ENCODE measurements at places on chromosomes 13 and 19.

DNA sequence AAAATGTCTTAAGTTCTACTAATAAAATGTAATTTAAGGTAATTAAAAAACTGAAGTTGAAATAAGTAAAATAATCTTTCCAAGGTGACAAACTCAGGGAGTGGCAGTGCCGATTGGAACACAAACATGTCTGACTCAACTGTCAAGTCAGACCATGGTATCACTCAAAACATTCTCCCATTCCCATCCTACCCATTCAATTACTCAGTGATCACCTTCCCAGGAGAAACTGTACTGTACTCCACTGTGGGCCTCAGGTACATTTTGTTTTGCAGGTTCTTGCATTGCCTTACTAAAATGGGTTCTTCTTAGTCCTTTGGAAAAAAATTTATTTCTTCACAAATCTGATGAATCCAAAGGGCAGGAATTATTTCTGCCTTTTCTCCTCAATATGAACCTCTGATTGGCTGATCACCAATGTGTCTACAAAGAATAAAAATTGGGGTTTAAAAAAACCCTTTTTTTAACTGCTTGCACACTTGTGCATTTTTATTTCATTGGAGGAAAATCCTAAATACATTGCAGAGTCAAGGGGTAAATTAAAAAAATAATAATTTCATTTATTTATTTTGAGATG is 96.8 kb downstream of the ZNF429 start:
- DNase-seq, result no peak

DNA sequence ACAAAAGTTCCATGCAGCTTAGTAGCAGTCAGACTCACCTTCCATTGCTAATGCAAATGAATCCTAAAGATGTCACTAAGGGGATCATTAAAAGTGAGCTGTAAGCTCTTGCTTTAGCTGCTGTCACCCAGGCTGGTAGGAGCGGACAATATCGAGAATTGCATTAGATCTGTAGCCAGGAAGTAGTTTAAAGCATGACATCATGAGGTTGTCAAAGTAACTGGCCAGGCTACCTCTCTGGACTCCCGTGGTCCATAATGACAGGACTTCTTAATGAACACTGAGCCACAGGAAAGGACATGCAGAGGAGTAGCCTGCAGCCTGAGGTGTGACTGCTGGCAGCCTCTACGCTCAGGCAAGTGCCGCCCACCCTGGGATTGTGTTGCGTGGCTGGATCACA is 522.3 kb upstream of the NBEA start:
- DNase-seq, result no peak

GRCh38 chr19:3987619-3988371 is 2.5 kb upstream of the EEF2 start:
- peak; percentile 83 for DNase-seq

- no peak for DNase-seq
These were observed 55.2 kb upstream of the UQCRFS1 start for GRCh38 chr19:29268103-29268502.

DNA sequence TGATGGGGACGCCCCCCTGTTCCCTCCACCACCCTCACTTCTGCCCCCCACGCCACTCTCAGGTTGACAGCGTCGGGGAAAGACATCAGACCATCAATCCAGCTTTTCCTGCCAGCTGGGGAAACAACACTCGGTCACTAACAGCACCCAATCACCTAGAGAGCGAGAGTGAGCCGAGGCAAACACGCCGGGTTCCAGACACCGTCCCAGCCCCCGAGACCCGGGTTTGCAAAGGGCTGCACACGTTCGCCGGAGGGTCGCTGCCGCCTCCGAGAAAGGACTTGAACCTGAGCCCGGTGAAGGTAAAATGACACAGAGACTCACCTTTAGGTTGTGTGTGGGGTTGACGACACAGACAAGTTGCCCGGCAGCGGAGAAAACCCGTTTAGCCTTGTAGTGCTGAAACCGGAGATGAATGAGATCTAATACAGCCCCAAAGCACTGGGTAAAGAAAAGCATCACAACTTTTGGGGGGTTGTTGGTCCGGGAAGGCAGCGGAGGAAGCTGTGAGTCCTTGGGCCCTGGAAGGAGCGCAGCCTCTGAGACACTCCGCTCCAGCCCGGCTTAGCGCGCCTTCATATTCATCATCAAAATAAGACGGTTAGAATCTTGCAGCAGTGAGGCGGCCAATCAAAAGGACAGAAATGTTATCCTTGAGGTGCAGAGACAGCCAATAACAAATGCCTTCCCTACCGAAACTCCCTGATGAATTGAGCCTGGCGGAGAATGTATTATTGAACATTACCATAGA is at the start of gene SIAH3:
SIAH3 (minus strand) TSS at position 583 of the 751 bp plus-strand sequence; CDS start at position 459, 124 bp downstream.
- no peak for DNase-seq

DNA sequence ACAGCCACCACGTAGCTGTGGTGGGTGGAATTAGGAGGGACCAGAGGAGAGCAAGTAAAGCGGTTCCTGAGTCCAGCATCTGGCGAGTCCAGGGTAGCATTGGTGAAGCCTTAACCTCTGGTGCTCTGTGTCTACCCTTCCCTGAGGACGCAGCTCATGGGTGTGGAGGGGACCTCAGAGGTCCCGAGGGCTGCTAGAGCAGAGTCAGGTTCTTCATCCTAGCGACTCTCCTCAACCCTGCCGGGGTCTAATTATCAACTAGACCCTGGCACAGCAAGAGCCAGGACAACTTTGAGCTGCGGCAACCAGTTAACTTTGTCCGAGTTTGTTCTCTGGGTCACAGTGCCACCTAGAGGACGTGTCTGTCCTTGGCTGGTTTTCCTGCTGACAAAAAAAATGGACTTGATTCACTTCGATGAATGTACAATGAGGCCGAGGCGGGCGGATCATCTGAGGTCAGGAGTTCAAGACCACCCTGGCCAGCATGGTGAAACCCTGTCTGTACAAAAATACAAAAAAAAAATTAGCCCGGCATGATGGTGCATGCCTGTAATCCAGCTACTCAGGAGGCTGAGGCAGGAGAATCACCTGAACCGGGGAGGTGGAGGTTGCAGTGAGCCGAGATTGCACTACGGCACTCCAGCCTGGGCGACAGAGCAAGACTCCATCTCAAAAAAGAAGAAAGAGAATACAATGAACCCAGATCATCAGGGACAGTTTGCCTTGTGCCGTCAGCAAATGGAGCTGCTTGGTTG is 25.0 kb downstream of the TSSK6 start:
- peak; percentile 85 for DNase-seq

- no peak for DNase-seq
These were observed 19.8 kb downstream of the STK24 start for GRCh38 chr13:98556968-98557631.

GRCh38 chr19:8017808-8018207 is 12.4 kb upstream of the ELAVL1 start:
- DNase-seq, result peak; percentile 48

- no peak for DNase-seq
These were observed 4.6 kb downstream of the ZNF444 start for GRCh38 chr19:56145698-56146097.

GRCh38 chr13:110910013-110910890 is 4.6 kb downstream of the ANKRD10 start:
- DNase-seq, result no peak

DNA sequence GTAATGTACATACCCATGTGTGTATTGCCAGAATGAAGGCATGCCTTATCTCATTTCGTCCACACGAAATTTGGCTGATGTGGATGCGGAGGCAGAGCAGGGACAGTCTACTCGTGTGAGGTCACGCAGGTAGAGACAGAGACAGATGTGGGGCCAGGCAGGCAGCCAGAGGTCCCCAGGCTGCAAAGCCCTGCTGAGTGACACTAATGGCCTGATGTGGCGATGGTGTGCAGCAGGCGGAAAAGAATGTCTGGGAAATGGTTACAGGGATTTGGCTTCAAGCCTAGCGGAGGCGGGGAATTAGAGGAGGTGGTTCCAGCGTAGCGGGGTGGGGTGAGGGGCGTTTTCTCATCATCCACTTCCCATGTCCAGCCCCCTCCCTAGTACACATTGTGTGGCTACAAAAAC is 4.2 kb upstream of the IZUMO2 start:
- peak; percentile 28 for DNase-seq

GRCh38 chr19:35100588-35101533 is 14.8 kb upstream of the FXYD3 start:
- no peak for DNase-seq

GRCh38 chr19:1373534-1374249 is 10.0 kb upstream of the NDUFS7 start:
- no peak for DNase-seq

DNA sequence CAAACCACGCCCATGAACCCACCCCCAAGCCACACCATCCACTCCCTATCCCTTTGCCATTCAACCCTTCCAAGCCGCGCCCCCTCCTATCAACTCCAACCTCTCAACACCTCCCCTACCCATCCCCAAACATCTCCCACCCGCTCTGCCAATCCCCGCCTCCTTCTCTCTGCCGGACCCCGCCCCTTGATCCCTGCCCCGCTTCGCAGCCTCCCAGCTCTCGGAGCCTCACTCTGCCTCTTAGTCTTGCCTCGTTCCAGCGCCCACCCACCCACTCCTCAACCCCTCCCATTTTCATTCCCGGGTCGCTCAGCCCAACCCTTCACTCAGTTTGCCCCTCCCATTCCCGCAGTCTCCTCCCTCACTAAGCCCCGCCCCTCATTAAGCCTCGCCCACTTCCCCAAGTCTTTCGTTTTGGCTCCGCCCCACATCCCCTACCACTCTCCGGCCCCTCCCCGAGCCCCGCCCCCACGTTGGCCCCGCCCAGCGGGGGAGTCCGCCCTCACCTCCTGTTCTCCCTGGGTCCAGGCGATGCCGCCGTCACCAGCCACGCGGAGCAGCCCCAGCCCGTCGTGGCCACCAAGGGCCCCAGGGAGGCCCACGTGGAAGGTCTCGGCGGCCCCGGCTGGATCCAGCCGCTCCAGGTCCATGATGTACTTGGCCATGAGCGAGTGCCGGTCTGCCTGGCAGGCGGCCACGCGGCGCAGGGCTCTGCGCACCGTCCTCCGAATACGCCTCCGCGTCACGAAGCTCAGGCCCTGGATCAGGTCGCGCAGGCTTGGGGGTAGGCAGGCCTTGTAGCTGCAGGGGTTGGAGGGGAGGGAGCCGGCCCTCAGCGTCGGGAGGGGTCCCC is 5.7 kb downstream of the JAK3 start:
- peak; percentile 97 for DNase-seq

DNA sequence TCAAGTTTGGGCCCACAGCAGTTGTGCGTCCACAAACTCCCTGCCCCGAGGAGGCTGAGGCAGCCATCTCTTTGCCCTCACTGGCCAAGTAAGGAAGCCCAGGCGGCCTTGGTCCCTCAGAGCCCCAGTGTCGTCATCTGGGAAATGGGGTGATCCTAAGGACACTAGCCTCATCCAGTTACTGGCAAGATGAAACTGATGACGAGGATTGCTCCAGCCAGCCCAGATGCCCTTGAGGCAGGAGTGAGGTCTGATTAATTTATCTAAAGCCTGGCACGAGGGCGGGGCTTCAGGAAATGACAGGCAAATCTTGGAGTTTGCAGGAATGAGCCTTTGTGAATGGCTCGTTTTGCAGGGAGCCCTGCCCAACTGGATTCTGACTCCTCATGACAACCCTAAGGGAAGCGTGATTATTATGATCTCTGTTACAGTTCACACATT is 5.6 kb downstream of the LIPE start:
- DNase-seq, result no peak

DNA sequence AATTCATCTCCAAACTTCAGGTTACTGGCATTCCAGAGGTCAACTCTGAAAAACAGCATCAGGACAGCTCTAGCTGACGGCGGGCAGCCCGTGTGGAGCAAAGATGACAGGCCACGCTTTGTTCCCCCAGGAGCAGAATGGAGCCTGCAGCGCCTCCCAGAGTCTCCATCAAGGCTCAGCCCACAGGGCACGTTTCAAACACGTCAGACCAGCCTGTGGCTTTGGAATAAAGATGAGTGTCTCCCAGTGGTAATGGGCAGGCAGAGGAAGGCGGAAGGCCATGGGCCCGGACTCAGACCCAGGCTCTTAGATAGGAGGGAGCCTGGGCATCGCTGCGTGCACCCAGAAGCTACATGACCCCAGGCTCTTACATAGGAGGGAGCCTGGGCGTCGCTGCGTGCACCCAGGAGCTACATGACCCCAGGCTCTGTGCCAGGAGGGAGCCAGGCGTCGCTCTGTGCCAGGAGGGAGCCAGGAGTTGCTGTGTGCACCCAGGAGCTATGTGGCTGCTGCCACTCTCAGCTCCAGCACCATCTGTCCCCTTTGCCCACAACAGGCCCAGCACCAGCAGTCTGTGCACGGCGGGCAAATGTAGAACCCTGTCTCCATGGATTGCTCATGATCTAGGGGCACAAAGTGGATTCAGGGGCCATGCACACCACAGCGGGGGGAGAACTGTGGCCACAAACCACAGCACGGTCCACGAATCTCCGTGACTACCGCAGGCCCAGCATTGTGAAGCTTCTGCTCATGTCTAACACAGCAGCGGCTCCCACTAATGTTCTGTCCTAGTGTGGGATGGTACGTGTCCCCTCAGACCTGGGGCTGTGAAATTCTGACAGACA is 47.8 kb upstream of the C13orf46 start:
- no peak for DNase-seq

DNA sequence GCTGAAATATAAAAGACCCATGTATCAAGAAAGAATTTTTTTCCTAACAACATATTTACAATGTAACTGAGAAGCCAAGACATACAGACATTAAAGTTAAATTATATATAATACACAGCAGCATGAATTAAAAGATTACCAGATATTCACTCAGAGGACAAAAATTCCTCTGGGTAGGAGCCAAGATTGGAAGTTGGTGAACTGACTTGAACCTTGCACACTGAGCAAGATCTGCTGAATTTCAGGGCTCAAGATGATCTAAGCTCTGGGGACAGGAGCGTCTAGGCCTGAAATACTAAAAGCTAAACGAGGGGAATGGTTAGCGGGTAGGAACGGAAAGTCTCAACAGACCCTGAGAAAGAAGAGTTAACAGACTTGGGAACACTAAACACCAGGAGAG is 8.5 kb downstream of the FOXO1 start:
- DNase-seq, result no peak

- DNase-seq, result no peak
These were observed 90.0 kb downstream of the RNASEH2B start for GRCh38 chr13:50999641-51000040.

DNA sequence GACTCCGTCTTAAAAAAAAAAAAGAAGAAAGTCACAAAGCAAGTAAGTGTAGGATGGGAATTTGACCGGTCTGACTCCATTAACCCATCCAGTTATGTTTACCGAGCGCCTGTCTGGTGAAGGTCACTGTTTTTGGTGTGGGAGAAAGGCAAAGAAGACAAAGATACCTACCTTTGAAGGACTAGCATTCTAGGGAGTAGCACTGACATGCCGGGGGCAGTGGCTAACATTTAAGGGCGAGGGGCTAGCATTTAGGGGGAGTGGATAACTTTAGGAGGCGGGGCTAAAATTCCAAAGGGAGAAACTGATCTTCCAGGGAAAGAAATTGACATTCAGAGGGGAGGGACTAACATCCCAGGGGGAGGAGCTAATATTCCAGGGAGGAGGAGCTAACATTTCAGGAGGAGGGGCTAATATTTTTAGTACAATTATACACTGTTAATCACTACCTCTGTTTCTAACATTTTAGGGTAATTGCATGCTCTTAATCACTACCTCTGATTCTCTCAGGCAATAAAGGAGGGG is 8.7 kb downstream of the GPR32 start:
- DNase-seq, result no peak
